ENCODE measurements at places on chromosomes 3 and 15.
A peak's percentile ranks its signal among the peaks of the same experiment; 100 is the strongest.

DNA sequence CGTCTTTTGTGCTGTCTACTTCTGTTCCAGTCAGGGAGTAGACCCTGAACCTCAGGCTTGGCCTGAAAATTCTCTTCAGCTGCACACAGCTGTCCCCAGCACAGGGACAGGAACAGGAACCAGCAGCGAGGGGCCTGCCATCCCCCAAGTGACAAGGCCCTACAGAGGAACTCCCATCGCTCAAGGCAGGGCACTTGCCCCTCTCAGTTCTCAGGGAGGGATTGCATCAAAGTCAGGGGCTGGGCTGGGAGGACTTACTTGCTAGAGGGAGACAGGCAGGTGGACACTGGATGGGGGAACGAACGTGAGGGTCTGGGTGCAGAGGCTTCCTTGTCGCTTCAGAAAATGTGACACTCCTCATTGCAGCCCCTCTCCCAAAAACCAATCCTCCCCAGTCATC is 163.6 kb downstream of the CHSY1 start:
- DNase-seq: no peak

DNA sequence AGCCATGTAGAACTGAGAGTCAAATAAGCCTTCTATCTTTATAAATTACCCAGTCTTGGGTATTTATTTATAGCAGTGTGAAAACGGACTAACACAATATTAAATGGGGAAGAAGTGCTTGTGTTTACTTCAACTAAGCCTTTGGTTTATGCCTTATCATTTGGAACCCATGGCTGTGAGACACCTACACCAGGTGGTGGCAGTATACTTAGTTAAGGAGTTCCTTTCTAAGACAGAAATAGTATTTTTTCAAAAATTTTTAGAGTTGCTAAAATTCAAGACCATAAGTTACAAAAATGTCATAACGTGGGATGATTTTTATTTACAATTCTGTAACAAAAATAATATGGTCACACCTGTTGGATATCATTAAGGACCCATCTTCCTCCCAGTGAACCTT is 354.5 kb upstream of the SOX14 start:
- no peak for DNase-seq

DNA sequence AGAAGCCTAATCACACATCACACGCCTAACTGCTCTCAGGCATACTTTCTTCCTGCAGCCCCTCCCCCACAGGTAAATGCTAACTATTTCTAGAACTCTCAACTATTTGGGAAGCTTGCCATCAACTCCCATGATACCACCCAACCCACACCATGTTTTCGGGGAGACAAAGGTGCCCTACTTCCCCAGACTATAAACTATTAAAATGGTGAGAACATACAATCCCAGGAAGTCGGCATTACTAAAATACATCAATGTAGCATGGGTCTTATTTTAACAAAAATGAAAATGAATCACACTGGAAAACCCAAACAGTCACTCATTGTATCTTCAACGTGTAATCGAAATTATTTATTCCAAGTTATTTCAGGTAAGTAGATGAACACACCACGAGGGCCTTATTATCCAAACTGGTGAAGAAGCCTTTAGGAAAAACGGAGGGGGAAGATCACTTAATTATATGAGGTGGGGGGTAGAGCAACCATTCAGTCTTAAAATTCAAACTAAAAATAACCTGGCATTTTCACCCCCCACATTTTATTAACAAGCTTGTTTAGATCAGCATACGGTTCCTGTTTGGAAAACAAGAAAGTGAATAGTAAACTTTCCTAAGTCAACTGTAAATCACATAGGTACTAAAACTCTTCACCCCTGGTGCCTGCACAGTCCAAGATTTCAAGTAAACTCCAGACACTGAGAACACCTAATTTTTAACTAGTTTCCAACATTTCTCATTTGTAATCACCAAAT is 1.9 kb downstream of the TBL1XR1 start:
- DNase-seq: peak; percentile 41

DNA sequence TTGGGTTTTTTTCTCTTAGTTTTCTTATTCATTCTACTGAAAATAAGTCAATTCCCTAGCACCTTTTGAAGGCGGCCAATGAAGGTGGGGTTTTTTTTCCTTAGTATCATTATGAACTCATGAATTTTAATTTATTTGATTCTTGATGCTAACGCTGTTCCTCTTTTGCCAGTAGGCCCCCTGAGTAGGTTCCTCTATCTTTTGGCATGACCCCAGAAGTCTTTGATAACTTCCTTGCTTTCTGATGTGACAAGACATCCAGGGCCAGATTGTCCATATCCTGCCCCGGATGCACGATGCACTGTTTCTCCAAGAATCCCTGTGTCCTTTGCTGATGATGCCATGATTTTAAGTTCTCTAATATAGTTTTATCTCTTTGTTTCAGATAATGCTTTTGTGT is 20.6 kb downstream of the LRRK1 start:
- no peak for DNase-seq

DNA sequence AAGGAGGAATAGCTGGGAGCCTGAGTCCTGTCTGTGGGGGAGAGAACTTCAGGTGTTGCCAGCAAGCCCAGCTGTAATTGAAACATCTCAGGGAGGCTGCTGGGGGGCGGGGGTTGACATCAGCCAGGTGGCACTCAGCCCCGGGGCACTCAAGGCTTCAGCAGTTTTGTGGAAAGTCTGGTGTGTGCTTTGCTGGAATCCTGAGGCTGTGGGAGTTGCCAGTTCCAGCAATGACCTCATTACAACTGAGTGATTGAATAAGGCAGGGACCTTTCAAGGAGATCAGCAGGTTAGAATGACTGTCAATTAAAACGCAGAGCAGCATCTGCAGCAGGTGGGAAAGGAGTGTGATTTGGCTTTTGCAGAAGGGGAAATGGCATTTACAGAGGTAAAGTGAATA is 75.7 kb downstream of the FAM43A start:
- peak; percentile 53 for DNase-seq

- DNase-seq: no peak
These were observed 262.2 kb downstream of the CHL1 start for GRCh38 chr3:458653-459310.

GRCh38 chr15:100928632-100929280 is 9.6 kb downstream of the LRRK1 start:
- DNase-seq: no peak

- no peak for DNase-seq
These were observed 579 bp upstream of the UBE3A start for GRCh38 chr15:25439369-25439836.

DNA sequence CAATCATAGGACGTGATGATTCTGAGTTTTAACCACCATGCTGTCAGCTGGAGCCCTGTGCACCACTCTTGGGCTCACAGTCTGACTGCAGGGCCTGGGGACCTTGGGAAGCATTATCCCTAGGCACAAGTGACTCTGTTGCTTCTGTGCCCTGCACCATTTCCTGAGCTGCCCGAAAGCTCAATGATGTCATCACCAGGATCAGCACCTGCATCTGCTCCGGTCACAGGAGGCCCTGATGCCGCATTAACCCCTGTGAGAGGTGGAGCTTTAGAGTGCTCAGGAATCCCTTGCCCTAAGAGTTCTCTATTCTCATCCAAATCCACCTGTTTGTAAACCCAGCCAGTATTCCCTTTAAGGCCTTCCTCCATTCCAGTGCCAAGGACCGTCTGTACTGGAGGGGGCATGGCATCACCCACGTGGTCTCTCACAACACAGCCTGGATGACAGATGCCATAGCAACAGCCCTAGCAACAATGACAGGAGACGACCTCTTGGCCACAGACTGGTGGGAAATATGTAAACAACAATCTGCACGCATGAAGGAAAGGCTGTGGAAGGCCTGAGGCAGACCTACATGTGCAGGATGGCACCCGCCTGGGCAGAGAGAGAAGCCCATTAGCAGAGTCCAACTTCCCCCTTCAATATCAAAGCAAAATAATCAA is 37.9 kb downstream of the NTRK3 start:
- DNase-seq: no peak

DNA sequence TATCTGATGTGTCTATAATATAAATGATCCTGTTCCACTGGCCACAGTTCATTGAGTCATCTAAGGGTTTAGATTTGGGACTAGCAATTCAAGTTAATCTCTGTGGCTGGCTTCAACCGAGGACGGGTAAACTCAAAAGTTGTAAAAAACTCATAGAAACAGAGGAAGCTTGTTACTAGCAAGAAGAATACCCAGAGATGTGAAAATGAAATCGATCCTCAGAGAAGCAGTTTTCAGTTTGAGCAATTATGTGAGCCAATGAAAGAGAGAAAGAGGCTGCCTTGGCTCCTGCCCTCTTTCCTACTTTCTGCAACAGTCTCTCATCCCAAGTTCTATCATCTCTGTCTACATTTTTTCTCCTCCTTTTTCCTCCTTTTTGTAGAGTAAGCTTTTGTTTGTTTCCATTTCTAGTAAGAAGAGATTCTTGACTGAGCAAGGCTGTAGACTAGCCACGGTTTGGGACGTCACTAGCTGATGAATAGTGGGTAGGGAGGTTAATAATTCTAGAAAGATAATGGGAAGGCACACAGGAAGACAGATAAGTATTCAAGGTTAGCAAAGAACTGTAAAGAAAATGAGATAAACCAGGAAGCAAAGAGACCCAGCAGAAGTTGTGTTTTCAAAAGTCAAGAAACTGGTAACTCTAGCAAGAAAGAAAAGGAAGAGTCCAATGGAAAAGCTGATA is 298.9 kb upstream of the NR2F2 start:
- no peak for DNase-seq

GRCh38 chr15:96124436-96124835 is 206.1 kb upstream of the NR2F2 start:
- no peak for DNase-seq

- no peak for DNase-seq
These were observed 2.5 kb downstream of the PFN2 start for GRCh38 chr3:149968216-149968615.

GRCh38 chr3:196227121-196227561 is 10.8 kb downstream of the SLC51A start:
- DNase-seq: no peak

- no peak for DNase-seq
These were observed 4.0 kb upstream of the PARP6 start for GRCh38 chr15:72276326-72276700.

DNA sequence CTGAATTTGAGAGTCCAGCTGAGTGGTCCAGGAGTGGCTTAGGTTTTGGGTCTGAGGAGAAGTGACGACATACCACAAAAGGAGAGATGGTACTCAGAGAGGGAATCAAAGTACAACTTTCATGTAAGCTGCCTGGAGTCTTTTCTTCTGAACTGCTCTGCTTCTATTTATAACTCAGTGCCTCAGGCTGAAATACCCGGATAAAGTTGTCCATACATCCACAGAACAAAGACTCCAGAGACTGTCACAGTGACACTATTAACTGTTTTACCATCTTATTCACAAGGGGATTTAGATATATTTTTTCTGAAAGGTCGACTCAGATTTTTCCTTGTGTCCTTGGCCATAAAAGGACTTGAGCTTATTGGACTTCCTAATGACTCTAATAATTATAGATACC is 264.3 kb upstream of the DNAJC19 start:
- DNase-seq: no peak

DNA sequence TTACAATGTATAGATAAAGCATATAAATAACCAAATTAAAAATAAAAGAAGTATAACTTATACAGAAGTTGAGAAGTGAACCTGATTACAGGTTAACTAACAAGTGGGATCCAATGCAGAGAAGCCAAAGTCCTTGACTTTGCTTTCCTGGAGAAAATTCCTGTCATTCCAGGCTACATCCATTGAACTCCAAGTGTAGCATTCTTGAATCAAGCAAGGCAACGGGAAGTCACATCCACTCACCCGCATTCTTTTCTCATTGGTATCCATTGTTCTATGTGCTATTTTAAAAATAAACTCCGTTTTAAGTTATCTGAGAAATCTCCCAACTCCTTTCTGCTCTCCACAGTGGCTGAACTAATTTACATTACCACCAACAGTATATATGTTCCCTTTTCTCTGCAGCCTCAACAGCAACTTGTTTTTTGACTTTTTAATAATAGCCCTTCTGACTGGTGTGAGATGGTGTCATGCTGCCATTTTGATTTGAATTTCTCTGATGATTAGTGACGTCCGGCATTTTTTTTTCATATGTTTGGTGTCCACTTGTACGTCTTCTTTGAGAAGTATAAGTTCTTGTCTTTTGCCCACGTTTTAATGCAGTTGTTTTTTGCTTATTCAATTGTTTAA is 534.3 kb downstream of the ROBO1 start:
- no peak for DNase-seq

- no peak for DNase-seq
These were observed 175.4 kb upstream of the NR2E3 start for GRCh38 chr15:71634820-71635560.

DNA sequence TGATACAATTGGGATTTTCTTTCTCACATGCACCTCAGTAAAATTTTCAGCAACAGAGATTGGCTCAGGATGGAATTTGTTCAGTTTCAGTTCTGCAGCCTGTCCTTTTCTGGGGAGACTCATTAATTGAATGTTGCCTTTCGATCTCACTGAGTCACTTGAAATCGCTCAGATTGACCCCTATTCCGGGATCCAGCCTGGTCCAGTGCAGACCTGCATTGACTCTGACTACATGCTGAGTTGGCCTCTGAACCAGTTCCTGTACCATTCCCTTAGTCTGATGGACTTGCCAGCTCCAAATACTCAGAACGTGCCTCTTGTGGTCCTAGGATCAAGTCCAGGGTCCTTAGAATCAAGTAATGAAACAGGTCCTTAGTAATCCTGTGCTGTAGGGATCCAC is 9.4 kb downstream of the IGF1R start:
- DNase-seq: no peak

- no peak for DNase-seq
These were observed 53.0 kb upstream of the CORO2B start for GRCh38 chr15:68525815-68526214.

DNA sequence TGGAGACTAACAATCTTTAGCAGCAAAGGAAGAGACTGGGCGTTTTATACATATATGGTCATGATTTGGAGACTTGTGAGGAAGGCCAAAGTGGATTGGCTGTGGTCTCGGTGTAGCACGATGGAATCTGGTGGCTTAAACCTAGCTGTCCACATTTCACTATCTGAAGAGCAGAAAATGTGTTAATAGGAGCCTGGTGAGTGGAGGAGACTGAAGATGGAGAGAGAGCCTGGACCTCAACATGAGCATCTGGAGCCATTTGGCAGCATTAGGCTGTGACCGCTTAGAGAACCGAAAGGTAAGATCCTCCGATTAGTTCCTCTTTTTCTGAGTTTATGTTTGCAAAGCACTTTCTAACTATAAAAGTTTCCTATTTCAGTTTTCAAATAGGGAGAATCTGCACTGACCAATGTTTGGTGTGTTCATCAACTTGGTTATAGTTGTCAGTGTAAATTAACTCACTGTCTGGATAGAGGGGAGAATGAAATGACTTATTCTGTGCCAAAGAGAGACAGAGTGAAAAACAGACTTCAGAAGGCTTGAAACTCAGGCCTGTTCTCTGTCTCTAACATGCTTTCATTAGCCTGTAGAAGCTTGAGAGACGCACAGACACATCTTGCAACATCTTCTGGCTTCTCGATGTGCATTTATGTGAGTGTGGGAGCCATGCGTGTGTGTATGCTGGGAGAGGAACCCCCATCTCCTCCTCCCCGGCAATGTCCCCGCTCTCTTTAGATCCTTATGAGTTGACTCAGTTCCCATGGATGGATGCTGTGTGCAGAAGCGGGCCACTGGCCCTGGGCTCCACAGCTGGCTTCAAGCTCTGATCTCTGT is 244.7 kb upstream of the TBL1XR1 start:
- no peak for DNase-seq

- DNase-seq: no peak
These were observed 18.6 kb downstream of the NMD3 start for GRCh38 chr3:161239700-161240099.
